ENCODE measurements at places on chromosomes 2 and 18.

DNA sequence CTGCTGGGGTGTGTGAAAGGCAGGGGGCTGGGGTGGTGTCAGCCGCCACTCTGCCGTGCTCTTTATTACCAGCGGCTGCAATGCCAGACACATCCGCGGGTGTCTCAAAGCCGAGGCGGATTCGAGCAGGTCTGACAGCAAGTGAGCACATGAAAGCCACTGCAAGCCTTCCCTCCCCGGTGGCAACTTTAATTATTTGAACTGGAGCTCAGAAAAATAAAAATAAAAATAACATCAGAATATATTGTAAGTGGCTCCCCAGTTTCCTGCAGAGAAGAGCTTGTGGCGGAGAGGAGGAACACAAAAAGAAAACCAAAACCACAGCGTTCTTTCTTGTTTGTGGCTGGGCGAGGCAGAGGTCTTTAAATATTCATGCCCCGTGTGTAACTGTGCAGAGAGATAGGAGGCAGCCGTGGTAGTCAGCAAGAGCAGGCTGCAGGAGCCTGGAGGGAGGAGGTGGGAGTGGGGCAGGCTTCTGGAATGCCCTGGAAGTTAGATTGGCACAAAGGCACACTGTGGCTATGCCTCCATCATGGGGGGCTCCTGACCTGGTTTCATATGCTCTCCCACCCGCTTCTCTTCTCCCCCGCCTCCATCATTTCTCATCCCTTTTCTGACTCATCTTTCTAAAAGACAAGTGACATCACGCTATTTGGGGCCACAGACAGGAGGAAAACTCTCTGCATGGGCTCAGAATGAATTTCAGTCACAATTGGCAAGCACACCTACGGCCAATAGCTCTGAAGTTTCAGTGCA lies 199.8 kb downstream of the CLIP4 start:
- peak; percentile 74 for DNase-seq

GRCh38 chr18:76346490-76347130 lies 148.4 kb downstream of the ZNF516 start:
- DNase-seq: no peak

DNA sequence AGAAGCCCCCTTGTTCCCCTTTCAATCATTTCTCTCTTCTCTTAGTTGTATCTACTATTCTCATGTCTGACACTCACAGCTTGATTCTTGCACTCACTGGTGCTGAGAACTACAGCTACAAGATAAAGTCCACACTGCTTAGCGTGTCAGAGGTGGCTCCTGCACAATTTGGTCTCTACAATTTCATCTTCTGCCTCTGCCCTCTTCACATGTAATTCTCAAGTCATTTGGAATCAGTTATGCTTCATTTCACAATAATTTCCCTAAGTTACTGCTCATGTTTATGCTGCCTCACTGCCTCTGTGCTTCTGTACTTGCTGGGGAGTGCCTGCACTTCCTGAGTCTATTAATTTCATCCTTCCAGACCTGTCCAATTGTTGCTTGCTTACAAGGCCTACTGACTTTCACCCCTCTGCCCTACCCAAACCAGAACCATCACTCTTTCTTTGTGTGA lies 11.6 kb upstream of the NAB1 start:
- no peak for DNase-seq

DNA sequence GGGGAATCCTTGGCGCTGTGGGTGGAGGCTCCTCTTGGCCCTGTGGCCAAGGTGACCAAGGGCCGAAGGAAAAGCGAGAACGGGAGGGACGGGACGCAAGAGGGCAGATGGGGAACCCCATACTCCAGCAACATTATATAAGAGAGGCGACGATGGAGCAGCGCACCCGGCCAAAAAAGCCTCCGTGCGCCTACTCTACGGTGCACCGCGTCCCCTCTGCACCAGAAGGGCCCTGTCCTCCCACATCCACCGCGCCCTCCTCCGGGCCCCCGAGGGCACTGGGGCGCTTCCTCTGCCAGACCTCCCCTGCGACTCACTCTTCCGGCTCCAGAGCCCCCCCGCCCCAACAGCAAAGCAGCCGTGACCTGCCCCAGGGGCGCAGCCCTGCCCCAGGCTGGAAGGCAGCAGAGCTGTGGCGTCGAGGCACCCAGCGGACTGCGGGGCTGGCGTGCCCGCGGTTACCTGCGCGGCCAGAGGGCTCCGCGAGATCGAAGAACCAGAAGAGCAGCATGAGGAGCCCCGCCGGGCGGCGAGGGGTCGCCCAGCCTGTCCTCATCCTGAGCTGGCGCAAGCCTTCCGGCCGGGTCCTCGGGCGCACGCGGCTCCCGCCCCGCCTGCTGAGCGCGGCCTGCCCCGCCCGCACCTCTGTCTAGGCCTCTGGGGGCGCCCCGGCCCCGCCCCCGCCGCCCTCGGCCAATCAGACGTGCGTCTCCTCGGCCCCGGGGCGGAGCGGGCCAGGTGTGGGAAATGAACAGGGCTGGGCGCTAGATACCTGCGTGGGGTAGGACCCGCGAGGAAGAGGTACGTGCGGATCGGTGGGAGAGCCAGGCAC lies 106.3 kb upstream of the CD302 start:
- peak; percentile 86 for DNase-seq

- peak; percentile 22 for DNase-seq
These were observed 72.7 kb upstream of the MGAT5 start for GRCh38 chr2:134181219-134181618.

DNA sequence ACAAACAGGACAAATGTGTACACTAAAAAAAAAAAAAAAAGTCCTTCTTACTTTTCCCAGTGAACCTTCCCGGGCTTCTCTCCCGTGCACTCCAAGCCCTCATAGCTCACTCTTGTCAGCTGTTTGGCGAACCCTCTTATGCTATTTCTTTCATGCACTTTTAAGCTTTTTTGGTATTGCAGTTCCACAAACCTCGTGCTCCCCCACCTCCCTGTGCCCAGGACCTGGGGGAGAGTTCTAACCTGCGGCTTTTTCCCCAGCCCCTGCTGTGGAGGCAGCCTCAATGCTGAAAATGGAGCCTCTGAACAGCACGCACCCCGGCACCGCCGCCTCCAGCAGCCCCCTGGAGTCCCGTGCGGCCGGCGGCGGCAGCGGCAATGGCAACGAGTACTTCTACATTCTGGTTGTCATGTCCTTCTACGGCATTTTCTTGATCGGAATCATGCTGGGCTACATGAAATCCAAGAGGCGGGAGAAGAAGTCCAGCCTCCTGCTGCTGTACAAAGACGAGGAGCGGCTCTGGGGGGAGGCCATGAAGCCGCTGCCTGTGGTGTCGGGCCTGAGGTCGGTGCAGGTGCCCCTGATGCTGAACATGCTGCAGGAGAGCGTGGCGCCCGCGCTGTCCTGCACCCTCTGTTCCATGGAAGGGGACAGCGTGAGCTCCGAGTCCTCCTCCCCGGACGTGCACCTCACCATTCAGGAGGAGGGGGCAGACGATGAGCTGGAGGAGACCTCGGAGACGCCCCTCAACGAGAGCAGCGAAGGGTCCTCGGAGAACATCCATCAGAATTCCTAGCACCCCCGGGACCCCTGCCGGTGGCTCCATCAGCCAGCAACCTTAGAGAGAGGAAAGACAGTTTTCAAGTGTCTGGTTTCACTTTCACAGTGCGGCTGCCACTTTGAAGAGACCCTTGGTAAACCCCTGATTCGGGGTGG lies 826 bp downstream of the KCNE4 start:
- DNase-seq: no peak

- DNase-seq: no peak
These were observed 180.2 kb upstream of the DOK6 start for GRCh38 chr18:69220529-69220928.

- no peak for DNase-seq
These were observed 295.6 kb upstream of the LRATD1 start for GRCh38 chr2:14336759-14337382.

DNA sequence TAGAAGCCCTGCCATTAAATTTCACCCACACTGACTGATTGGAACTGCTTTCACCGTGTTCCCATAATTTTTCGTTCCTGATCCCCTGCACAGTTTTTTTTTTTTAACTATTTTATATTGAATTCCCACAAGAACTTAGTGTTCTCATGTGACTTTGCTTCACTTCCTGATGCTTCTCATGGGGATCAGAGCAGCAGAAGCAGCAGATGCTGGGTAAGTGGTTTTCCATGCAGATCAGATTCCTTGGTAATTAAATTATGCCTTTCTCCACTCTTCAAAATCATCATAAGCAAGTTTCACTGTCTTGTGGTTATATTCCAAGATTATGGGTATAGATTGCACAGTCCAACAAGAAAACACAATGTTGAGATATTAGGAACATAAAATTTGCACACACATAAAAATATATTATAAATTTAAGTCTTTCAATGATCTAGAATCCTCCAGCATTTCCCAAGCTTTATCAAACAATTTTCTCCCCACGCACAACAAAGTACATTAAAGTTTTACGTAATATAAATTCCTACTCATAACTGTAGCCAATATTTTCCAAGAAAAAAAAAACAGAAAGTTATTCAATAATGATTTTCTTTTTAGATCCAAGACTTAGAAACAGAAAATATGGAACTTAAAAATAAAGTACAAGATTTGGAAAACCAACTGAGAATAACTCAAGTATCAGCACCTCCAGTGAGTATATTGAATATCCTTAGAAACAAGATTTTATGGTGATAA lies 277.9 kb downstream of the GULP1 start:
- no peak for DNase-seq

DNA sequence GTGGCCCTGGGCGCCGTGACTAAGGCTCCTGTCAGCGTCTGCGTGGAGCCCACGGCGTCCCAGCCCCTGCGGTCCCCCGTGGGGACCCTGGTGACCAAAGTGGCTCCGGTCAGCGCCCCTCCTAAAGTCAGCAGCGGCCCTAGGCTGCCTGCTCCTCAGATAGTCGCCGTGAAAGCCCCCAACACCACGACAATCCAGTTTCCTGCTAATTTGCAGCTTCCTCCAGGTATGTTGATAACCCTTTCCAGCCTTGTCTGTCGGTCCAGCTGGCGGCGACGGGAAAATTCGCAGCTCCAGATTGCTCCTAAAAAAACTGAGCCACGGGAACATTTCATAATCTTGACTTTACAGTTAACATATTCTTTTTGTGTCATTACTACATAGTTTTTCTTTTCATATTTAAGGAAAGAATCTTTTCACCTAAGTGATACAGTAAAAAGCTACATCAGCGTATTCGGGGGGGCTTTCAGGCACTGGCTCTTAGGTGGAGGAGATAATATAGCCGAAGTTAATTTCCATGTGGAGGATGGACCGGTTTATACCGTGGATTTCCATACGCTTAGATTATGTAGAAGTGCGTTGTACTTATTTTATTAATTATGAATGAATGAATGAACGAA lies 916 bp downstream of the TAF4B start:
- DNase-seq: no peak

GRCh38 chr18:26575865-26576217 lies 27.5 kb upstream of the KCTD1 start:
- DNase-seq: no peak

DNA sequence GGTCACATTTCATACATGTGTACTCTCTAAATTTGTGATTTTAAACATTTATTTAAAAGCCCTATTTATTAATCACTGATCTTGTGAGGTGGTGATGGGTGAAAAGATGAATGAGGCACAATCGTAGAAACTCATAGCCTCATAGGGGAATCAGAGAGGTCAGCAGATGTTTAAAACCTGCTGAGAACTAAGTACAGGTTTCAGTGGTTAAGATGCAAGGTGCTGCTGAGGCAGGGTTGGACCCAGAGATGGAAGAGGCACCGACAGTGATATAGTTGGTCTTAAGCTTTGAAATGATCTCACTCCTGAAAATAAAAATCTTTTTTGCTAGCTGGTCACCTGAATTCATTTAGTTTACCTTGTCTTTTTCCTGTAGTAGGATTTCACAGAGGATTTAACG lies 49.6 kb downstream of the LINC00305 start:
- DNase-seq: no peak

DNA sequence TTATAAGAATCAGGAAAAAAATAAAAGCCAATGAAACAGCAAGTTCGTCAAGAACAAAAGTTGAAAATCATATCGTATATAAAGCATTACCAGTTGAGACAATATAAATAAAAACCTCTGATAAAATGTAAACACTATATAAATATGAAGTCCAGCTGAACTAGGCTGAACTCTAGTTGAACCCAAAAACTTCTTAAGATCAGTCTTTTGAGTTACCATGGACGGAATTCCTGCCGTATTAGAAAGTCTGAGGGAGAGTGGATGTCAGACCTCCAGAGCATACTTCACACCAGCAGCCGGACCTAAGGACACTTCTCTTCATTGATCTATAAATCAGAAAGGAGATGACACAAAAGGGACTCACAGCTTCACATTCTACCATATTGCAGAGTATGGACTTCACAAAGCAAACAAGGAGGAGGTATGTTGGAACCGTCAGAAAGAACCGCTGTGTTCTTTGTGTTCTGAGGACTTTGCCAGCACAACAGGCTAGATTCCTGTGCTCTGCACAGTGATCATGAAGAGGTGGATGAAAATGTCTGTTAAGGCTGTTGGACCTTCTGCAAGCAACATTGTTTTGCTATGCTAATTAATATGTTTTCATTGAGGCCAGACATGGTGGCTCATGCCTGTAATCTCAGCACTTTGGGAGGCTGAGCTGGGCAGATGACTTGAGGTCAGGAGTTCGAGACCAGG lies 67.2 kb upstream of the SP5 start:
- DNase-seq: no peak

GRCh38 chr2:236629961-236630872 lies 60.6 kb downstream of the ACKR3 start:
- DNase-seq: no peak

GRCh38 chr2:193907561-193907960 lies 1712.8 kb upstream of the TMEFF2 start:
- DNase-seq: no peak

- DNase-seq: no peak
These were observed 29.4 kb upstream of the RTTN start for GRCh38 chr18:70234667-70235459.

GRCh38 chr2:65381607-65382051 lies 50.8 kb downstream of the SPRED2 start:
- DNase-seq: no peak

DNA sequence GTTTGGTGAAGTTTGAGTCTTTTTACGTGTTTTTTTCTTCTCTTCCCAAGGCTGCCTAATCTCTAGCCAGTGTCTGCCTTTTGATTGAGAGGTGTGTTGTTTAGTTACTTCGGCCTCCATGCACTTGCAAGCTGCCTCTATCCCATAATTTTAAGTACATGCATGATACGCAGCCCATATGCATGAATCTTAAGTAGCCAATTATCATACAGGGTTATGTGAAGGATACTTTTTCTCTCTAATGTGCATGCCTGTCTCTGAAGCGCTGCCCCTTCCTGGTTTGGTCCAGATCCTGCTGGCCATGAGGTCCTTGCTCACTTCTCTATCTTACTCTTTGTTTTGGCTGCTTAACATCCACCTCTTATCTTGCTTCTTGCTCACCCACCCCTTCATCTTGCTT lies 73.9 kb upstream of the PID1 start:
- DNase-seq: no peak

All from activated CD4-positive, alpha-beta T cell treated with anti-CD3 and anti-CD28 coated beads, Interleukin-2, Interleukin-6, amounts not matched to agents 100 ng/mL and 50 ng/mL, durations not matched to agents 16 hours and 8 hours (primary cell).